ENCODE measurements at places on chromosomes 1 and 21.

GRCh38 chr1:30417001-30417700, 306.2 kb downstream of the MATN1 start:
- DNase-seq = no peak

DNA sequence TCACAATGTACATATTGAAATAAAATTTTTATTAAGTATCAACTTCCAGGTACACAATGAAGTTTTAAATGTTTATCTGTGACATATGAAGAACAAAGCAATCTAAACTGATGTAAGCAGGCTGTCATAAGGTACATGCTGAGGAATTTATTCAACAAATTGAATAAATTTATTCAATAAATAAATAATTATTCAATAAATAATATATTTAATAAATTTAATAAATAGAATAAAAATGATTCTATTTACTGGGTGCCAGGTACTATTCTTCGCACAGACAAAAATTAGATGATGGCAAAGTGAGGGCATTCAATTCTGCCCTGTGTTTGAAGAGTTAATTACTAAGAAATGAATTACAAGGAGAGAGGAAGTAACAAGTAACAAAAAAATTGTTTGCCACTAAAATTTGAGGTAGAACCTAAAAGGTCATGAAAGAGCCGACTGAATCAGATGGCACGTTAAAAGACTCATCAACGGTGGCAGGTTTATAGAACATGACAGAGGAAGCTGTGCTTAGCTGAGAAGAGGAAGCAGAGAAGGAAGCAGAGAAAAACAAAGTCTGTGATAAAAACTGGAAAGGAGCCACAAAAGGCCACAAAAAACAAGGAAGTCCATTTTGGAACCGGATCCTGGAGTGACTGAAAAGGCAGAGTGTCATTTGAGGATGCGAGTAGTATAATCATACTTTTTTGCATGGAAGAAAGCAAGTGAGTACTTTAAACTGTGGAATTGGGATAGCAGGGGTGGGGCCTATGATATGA, 2.2 kb upstream of the USP24 start:
- DNase-seq = no peak

GRCh38 chr1:81446000-81446669, 354.6 kb upstream of the ADGRL2 start:
- no peak for DNase-seq

GRCh38 chr1:219088778-219089557, 84.7 kb upstream of the LYPLAL1 start:
- DNase-seq = no peak

DNA sequence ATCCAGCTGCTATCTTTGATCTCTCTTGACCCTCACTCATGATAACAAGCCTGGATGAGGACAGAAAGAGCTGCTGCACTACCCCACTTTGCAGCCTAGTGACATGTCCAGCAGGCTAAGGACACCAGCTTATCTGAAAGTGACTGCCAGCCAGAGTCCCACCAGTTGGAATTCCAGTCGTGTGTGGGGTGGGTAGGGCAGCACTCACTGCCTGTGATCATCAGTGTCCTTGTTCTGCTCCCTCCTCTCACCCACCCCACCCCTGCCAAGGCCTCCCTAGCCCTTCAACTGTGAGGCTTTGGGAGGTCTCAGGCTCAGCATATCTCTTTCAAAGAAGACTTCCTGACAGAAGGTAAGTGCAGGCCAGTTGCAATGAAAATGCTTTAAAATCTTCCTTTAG, 15.5 kb upstream of the NMNAT2 start:
- DNase-seq = no peak

DNA sequence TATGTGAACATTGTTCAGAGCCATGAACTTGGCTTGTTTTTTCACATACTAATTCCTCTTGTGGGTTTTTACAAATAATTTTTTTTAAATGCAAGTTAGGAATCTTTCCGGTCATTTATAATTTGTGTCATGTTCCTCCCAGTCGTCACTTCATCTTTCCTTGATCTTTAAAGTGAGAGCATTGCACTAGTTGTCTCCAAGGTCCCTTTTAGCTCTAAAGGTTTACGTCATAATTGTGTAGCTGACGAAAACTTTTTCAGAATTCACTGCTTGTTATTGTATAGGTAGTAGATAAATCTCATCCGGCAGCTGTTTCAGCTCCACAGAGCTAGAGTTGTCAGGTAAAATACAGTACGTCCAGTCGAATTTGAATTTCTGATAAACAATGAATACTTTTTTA, 33.6 kb downstream of the SOAT1 start:
- no peak for DNase-seq

GRCh38 chr21:28893687-28894086, 99.0 kb downstream of the LTN1 start:
- DNase-seq = no peak

DNA sequence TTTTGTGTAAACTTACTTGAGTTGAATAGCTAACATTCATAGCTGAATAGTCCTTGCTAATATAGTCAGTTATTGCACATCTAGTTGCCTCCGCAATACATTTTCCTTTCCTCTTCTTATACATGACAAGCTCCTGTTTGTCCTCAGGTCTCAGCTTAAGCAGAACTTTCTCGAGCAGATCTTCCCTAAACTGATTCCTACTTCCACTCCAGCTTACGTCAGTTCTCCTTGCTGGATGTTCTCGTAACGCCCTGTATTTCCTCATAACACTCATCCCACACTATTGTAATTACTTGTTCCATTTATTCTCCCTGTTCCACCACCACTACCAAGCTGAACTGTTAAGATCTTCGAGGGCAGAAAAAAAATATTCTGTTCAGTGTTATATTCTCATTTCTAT, 15.1 kb upstream of the OMA1 start:
- no peak for DNase-seq

- DNase-seq = no peak
Measured at GRCh38 chr21:29800056-29800455, 139.7 kb downstream of the GRIK1 start.

DNA sequence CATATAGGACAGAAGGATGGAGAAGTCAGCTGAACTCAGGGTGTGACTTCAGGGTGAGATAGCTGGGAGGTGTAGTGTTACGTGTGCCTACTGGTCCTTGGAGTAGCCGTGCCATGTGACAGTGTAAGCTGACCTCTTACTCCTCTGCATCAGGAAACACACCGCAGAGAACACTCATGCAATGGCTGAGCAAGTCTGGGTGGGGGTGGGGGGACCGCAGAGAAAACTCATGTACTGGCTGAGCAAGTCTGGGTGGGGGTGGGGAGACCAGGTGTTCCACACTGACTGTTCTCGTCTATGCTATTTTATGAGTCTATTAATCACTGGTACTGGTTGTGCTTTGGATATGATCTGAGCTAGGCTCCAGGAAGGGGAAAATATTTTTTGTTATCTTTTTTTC, 233.1 kb downstream of the PAPPA2 start:
- no peak for DNase-seq

DNA sequence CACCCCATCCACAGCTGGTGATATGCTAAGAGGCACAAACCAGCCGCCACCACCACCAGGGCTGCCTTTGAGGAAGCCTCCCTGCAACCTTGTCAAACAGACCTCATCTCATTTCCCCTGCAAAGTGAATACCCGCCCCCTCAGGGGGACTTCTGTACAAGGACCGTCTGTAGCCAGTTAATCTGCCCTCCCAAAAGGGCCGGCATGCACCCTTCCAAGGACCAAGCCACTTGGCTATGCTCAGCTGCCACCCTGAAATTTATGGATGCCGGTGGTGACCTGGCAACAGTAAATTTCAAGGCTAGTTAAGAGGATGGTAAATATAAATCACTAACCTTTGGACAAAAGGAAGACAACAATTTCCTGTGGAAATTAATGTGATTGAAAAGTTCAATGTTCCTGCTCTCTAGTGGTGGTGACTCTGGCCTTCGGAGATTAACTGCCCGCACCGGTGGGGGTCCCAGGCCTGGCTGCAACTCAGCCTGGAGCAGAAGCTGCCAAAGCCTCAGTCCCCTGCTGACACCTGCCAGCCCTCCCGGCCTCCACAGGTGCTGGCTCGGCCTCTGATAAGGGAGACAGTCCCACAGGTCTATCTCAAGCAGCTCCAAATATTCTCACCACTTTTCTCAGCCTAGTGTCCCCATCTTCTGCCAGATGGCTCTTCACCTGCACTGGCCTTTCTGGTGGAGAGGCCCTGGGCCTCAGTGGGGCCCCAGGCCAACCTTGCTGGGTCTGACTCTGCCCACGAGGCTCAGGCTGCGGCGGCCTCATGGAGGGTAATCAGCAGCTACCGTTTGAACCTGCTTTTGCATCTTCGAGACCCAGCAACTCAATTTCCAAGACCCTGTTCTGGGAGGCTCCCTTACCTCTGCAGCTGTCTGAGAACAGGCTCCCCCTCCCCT, 12.2 kb downstream of the TMEM53 start:
- no peak for DNase-seq

DNA sequence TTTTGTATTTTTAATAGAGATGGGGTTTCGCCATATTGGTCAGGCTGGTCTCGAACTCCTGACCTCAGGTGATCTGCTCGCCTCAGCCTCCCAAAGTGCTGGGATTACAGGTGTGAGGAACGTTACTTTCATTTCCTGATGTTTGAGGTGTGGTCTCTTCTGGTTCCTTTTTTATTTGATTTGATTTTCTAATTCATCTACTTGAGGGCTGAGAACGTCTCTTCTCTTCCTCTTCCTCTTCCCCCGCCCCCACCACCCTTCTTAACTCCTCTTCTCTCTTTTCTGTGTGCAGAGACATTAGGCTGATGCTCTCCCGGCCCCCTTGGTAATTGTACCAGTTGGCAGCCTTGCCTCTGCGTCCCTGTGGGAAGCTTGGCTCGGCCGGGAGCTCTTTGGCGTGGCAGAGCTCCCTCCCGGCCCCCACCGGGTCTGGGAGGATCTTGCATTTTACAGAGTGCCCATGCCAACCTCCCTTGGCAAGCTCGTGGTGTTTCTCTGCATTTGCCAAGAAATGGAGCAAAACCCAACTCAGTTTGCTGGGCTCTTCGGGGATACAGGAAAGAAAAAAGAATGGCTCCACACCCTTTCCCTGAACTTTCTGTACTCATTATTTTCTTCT, 19.9 kb downstream of the CRYAA start:
- DNase-seq = no peak

GRCh38 chr1:32929366-32929765, 28.2 kb upstream of the TMEM54 start:
- DNase-seq = no peak

DNA sequence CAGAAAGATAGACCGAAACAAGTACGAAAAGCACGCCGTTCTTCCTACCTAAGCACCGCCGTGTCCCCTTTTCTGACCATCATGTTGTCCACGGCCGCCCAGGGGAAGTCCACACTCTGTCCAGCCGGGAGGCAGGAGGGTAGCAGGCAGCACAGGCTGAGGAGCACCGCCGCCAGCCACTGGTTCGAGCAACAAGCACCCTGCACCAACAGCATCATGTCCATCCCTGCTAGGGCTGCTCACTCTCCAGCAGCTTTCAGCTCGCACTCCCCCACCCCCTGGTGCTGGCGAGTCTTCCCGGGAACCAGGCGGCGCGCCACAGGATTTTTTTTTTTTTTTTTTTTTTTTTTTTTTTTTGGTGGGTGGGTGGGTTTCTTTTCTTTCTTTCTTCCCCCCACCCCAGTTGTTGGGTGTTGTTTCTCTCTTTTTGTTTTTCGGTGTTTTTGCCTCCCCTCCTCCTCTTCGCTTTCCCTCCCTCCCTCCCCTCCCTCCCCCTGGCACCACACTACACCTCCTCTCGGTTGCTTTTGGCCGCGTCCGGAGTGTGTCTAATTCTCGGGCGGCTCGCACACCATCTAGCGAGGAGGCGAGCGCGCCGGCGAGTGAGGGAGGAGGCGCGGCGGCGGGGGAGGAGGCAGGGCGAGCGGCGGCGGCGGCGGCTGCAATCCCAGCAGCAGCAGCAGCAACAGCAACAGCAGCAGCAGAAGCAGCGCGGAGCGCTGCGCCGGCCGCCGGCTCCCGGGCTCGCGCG, at the start of gene NEGR1:
NEGR1 (minus strand) TSS at position 269 of the 751 bp plus-strand sequence.
- DNase-seq = peak; percentile 86

GRCh38 chr1:211468595-211468994, 23.4 kb downstream of the RD3 start:
- DNase-seq = no peak

DNA sequence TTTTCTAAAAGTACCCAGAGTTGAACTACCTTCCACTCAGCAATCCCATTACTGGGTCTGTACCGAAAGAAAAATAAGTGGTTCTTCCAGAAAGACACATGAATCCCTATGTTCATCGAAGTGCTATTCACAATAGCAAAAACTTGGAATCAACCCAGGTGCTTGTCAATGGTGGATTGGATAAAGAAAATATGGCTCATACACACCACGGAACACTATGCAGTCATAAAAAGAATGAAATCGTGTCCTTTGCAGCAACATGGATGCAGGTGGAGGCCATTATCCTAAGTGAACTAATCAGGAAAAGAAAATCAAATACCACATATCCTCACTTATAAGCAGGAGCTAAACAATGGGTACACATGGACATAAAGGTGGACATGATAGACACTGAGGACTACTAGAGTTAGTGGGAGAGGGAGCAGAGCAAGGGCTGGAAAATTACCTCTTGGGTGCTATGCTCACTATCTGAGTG, 32.9 kb upstream of the JUN start:
- DNase-seq = no peak

GRCh38 chr1:156213644-156213966, 798 bp downstream of the PMF1 start:
- no peak for DNase-seq

Data from neuronal stem cell (in vitro differentiated cells).